Panc1 (cell line): ENCODE measurements at places on chromosomes 2 and 18.
A peak's percentile ranks its signal among the peaks of the same experiment; 100 is the strongest.

GRCh38 chr18:24397131-24397693 lies 412 bp downstream of the OSBPL1A start:
- peak; percentile 38 for DNase-seq

- no peak for DNase-seq
Measured at GRCh38 chr2:158015428-158016076, 86.1 kb upstream of the UPP2 start.

DNA sequence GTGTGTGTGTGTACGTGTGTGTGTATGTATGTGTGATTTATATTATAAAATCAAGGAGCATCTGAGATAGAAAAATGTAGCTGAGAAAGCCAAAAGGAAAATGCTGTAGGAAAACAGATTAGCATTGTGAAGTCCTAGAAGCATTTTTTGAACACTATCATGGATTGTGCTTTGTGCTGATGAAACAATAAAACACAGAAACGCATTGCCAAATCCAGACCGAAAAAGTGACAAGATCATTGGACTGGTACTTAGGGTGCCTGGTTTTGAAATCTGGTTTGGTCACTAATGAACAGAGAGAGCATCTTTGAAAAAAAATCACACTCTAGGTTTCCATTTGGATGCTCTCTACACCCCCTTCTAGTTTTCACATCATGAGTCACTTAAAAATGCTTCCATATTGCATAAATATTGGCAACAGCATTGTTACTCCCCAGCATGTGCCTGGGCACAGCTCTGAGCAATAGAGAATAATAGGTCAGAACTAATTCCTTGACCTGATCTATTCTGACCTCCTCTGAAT lies 214.6 kb upstream of the LRRTM1 start:
- DNase-seq, result no peak

DNA sequence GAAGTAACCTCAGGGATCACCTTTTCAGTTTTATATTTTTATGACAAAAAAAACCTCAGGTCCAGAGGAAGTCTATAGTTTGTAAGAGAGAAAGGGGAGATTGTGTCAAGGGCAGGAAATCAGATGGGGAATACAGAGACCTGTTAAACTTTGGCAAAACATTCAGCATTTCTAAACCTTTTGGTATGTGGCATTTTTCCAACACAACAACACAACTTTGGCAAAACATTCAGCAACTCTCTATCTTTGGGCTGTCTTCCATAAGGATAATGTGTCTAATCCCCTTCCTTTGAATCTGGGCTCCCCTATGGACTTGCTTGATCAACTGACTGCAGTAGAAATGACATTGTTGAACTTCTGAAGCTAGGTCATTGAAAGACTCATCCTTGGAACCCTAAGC lies 220.6 kb upstream of the CCDC68 start:
- no peak for DNase-seq

DNA sequence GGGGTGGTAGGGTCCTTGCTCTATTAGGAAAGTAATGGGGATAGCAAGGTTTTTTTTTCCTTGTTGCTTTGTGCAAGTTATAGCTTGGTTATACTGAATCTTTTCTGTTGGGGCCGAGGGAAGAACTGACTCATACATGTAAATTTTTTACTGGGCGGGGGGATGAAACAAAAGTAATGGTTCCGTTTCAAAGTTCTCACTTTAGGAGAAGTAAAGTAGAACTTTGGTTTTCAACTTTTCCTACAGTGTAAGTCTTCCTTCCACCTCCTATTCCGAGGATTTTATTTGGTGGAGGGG lies 1.1 kb downstream of the AFTPH start:
- no peak for DNase-seq
